Stimulated activated CD4-positive, alpha-beta T cell treated with anti-CD3 and anti-CD28 coated beads, TNF-alpha, amount 100 ng/mL, for 1 hour (primary cell): ENCODE measurements at places on chromosomes 2 and 18.

DNA sequence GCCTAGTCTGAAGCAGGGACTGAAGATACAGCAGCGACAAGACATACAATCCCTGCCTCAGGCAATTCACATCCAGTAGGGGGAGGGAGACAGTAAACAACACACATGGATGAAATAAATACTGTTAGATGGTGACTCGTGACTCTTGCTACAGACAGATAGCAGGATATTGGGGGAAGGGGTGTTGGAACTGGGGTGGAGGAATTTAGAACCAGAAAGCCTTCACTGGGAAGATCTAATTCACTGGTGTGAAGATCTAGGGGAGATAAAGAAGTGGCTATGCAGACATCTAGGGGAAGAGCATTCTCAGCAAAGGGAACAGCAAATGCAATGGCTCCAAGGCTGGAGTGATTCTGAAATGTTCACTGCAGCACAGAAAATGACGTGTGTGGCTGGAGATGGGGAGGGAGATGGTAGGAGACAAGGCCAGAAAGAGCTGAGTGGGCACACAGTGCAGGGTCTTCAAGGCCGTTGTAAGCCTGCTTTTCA lies 52.6 kb upstream of the TMEM163 start:
- DNase-seq = no peak

GRCh38 chr2:238143239-238143951 lies 4.9 kb downstream of the KLHL30 start:
- DNase-seq = no peak

DNA sequence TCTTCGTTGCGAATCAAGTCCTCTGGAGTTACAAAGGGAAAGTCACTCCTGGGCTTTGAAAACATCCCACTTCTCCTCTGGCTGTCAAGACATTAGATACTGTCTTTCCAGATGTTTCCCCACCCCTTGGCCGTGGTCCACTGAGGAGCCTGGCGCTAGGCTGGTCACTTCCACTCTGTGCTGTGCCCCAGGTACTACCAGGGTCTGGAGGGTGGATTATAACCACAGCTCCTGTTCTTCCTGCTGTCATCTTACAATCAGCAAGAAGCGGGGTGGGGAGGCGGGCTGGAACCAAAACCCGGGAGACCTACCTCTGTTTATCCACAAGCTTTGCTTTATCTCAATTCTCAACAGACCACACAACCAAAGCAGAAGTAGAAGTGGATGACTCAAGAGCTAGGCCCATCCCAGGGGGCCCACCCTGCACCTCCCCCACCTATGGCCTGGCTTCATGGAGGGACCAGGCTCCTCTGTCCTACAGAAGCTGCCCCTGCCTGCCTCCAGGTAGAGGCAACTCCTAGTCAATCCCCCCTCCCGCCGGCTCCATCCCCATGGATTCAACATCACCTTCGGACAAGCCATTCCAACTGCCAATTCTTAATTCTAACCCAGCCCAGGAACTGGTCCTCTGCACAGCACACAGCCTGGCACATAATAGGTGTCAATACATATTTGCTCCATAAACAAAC lies 17.8 kb downstream of the SMAD7 start:
- no peak for DNase-seq

DNA sequence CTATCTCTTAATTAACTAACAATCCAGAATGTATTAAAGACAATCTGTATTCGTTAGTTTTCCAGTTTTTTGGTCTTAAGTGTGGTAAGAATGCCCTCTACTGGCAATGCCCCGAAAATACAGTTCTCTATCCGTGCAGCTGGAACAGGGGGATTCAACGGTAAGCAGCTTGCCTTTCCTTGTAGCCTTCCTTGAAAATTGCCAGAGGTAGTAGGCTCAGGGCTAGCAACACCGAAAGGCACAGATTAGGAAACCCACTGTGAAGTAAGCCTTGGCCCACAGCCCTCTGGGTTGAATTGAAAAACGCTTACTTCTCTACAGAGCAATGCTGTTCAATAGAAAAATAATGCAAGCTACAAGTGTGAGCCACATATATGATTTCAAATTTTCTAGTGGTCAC lies 17.1 kb upstream of the VPS4B start:
- no peak for DNase-seq

DNA sequence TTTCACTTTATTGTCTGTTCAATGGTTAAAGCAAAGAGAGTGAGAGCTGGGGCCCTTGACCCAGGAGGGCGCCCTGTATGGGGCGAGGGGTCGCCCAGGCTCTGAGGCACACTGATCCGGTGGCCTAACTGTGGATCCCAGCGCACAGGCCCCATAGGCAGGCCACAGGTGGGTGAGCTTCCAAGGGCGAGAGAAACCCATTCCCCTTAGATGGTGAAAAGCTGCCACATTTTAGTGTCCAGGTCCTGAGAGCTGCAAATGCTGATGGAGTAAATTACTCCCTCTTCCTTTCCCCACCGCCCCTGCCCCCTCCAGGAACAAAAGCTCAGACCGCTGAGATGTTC lies 5.9 kb upstream of the DLX2 start:
- DNase-seq = no peak
